ENCODE measurements at places on chromosomes 6 and 20. TPM values are rescaled to one million over a fixed set of nuclear protein-coding genes. Genes with fewer than 3 reads are reported as not detected.

Gene BCAS1
- total RNA-seq = not detected

Gene PHACTR1
- total RNA-seq = 0.33 TPM

Gene GINS1
- 27.5 TPM for total RNA-seq

Gene IL17A
- total RNA-seq = 5.5 TPM

Gene GTSF1L
- total RNA-seq = not detected

Gene FRK
- not detected for total RNA-seq

Gene RHAG
- total RNA-seq = not detected
